ENCODE measurements at places on chromosomes 16 and 17.

GRCh38 chr17:69978056-69978646, 96.9 kb upstream of the KCNJ16 start:
- DNase-seq: no peak

DNA sequence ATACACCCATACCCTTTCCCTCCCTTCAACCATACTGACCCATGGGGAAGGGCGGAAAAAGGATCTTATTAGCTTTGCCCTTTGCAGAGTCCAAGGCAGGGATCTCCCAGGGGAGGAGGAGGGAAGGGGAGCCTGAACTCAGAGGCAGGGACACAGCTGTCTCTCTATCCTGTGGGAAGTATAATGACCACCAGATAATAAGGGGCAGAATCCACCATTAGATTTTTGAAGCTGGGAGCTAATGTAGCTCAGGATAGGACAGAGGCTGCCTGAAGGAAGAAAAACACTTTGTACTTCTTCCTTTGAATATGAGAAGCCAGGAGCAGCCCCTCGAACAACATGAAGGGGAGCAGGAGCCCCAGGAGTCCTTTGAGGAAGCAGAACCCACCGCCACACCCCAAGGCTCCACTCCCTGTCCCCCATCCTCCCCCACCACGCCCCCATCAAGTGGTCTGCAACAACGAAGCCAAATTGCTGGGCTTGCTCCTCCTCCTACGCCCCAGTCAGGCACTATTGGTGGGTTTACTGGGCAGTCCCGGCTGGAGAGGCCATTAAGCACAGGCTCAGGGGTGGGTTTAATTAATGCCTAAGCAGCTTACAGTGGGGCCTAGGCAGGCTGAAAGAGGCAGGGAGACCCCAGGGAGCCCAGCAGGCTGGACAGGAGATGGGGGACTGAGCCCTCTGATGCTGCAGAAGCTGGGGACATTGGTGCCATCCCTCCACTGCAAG, 5.3 kb downstream of the MPP2 start:
- DNase-seq: no peak

DNA sequence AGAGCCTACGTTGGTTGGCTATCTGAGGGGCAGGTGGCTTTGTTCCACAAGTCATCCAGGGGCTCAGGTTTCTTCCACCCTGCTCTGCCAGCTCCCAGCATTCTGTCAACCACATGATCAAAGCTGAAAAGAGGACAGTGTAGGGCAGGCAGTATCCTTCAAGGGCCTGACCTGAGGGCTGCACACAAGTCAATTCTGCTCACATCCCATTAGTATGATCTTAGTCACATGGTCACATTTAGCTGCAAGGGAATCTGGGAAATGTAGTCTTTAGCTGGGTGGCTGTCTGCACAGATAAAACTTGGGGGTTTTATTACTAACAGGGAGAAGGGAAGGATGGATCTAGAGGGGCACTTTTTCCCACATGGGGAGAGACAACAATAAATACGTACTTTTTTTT, 97.3 kb downstream of the SALL1 start:
- DNase-seq: no peak

GRCh38 chr16:87690911-87691685, 74.7 kb downstream of the KLHDC4 start:
- no peak for DNase-seq

- no peak for DNase-seq
These were observed 21.3 kb upstream of the GAA start for GRCh38 chr17:80080081-80080480.

DNA sequence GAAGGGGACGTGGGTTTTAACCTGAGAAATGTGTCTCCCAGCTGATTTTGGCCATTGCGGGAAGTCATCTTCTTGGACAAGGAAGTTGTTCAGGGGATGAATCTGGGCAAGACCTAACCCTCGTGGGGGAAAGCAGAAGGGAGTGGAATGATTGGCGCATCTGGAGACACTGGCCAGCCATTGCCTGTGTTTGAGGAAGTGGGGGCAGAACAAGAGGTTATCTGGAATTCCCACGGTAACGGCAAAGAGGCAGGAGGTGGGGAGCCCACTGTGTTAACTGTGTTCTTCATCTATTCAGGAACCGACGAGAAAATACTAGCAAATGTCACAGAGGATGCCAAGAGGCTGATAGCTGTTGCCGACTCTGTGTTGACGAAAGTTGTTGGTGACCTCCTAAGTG, 66.9 kb downstream of the RNF213 start:
- no peak for DNase-seq

DNA sequence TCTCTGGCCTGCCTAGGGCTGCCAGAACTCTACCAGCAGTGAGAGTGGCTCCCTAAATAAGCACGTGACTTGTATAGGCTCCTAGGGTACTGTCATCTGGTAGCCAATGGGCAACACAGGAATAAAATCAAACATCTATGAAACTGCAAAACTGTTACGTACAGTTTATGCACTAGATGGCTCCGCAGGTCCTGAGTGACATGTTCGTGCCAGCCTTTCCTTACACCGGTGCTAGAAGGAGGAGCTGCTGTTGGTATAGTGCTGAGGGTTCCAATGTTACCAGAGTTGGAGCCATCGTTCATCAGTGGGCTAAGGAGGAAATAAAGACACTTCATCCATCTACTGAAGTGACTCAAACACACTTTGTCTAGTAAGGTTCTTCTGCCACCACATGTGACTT, 63.2 kb upstream of the TRAP1 start:
- no peak for DNase-seq

DNA sequence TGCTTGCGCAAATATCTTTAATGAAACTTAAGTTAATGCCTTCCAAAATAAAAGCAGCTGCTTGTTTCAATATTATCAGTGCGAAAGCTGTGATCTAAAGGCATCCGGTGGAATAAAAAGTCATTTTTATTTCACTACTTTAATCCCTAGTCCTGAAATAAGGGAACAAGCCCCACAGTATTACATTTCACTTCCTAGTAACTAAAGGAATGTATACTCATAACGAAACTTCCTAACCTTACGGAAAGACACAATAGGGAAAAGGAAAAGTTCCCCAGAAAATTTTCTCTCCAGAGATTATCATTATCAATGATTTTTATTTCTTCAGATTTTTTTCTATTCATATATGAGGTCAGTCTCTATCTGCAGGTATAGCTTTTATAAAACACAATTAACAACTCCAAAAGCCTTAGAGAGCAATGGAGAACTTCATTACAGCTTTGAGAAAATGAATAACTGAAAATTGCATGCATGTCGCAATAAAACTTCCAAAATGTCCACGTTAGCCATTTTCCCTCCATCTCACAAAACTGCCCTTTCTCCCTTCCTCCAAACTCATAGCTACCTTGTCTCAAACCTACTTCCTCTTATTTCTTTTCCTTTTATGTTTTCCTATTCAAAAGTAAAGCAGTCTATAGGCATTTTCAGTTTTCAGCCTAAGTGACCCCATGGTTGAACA, 154.3 kb upstream of the MED13 start:
- DNase-seq: no peak

- DNase-seq: peak; percentile 11
These were observed at the start of gene CHD3 for GRCh38 chr17:7888184-7888920. TSS of gene CHD3 (plus strand) at chr17:7888789. CDS start at chr17:7889001, 212 bp downstream.

DNA sequence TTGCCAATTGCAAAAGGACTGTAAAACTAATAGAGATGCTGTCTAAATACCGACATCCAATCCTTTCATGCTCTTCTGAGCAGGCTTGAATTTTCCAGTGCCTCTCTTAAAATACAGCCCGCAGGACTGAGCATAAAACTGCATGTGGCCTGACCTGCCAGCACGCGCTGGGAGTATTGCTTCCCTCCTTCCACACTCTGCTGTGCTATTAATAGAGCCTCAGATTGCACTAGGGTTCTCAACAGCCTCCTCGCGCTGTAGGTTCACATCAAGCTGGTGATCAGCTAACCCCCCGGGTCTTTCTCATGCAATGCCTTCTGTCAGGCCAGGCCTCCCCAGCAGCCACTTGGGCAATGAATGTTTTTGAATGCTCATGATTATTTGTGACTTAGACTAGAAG, 14.2 kb upstream of the MSI2 start:
- DNase-seq: no peak

GRCh38 chr16:17345043-17345442, 125.7 kb downstream of the XYLT1 start:
- DNase-seq: no peak

- no peak for DNase-seq
These were observed 715.9 kb upstream of the RBFOX1 start for GRCh38 chr16:6616746-6617145.

DNA sequence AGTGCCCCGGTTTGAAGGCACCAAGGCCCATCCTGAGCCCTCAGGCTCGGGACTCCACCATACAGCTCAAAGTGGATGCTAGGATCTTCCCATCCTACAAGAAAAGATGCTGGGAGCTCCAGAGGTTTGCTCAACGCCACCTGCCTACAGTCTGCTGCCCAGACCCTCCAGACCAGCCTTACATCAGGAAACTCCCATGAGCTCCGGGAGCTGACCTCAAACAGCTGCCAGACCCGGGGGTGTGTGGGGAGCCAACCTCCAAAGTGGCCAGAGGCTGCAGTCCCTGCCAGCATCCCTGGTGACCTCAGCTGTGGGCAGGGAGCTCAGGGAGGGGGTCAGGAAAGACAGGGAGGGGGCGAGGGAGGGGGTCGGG, 43.8 kb downstream of the C16orf82 start:
- DNase-seq: no peak

DNA sequence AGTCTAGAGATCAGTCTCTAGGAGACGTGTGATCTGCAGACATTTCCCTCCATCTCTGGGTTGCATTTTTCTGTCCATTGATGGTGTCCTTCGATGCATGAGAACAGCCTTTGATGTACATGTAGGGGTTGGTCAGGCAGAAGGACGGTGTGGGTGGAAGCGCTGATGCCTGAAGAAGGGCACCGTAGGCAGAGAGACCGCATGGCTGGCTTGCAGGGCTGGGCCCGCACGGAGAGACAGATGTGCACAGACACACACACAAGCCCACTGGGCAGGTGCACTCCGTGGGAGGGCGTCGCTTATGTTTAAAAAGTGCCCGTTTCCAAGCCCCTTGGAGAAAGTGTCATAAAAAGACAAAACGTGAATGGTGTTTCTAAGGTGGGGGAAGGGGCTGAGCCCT, 15.7 kb upstream of the WFIKKN1 start:
- no peak for DNase-seq

GRCh38 chr16:79847101-79847500, 246.6 kb upstream of the MAF start:
- no peak for DNase-seq

DNA sequence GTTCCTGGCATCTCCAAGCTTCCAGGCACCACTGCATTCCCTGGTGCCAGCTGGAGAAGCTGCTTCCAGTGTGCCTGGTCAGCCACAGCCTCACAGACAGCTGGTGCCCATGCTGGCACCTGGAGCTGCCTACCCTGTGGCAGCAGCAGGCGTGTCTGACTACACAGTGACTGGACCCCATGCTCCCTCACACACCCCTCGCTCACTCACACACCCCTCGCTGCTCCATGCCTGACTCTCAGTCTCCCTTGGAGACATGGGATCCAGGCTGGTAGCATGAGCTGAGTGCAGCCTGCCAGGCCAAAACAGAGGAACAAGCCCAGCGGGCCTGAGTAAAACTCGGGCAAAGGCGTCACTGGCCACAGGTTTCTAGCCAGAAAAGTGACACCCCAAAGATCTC, 59.1 kb upstream of the SMIM36 start:
- DNase-seq: no peak

- DNase-seq: no peak
These were observed 428 bp upstream of the ANTKMT start for GRCh38 chr16:720447-720989.

DNA sequence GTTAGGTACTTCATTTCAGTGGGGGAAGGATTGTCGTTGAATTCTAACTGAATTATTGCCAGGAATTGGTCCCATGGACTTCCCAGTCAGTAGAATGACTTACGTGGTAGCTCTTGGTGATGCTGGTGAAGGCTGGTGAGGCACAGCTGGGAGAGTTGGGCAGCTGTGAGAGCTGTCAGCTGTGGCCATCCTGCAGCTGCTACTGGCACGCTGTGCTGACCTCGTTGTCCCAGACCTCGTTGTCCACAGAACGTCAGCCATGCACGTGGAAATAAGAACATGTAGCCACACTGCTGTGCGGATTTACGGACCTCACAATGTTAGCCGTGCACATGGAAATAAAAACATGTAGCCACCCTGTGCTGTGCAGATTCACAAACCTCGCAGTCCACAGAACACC, 102.3 kb downstream of the NPIPB11 start:
- DNase-seq: no peak

DNA sequence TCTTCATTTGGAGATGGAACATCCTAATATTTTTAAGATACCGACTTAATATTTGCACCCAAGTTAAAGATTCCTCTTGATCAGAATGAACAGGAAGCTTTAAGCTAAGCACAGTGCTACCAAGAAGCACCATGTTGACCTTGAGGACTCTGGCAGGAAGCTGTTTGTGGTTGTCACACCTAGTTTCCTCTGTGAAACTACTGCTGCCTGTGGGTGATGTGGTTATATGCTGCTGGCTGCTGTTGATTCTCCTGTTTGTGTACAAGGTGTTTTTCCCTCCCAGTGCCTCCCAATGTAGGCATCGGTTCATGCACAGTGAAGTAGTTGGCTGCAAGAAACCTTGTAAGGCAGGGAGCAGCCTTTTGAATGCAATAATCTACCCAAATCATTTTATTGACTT, 23.4 kb downstream of the RBL2 start:
- DNase-seq: no peak

- no peak for DNase-seq
These were observed 178.2 kb upstream of the RPH3AL start for GRCh38 chr17:530851-531250.

- DNase-seq: no peak
These were observed 22.7 kb upstream of the PPM1D start for GRCh38 chr17:60577147-60577915.

- no peak for DNase-seq
These were observed 68.0 kb downstream of the SHISA6 start for GRCh38 chr17:11309033-11309432.

- peak; percentile 88 for DNase-seq
These were observed 107.1 kb downstream of the AMFR start for GRCh38 chr16:56317998-56318826.

- DNase-seq: no peak
These were observed 6.3 kb downstream of the HAGH start for GRCh38 chr16:1820096-1820945.

DNA sequence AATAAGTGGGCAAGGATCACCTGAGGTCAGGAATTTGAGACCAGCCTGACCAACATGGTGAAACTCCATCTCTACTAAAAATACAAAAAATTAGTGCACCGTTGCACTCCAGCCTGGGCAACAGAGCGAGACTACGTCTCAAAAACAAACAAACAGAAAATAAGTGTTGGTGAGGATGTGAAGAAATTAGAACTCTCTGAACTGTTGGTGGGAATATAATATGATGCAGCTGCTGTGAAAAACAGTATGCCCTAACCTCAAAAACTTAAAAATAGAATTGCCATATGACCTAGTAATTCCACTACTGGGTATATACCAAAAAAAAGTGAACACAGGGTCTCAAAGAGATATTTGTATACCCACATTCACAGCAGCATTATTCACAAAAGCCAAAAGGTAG, 26.1 kb downstream of the GLG1 start:
- DNase-seq: no peak

GRCh38 chr17:82569621-82570020, 50.1 kb downstream of the FOXK2 start:
- no peak for DNase-seq

GRCh38 chr17:20315821-20316220, 151.5 kb downstream of the LGALS9B start:
- no peak for DNase-seq
